Endothelial cell (in vitro differentiated cells): ENCODE measurements at places on chromosomes 5 and 9.

GRCh38 chr5:16461026-16461425 is 4.6 kb downstream of the ZNF622 start:
- DNase-seq = no peak

DNA sequence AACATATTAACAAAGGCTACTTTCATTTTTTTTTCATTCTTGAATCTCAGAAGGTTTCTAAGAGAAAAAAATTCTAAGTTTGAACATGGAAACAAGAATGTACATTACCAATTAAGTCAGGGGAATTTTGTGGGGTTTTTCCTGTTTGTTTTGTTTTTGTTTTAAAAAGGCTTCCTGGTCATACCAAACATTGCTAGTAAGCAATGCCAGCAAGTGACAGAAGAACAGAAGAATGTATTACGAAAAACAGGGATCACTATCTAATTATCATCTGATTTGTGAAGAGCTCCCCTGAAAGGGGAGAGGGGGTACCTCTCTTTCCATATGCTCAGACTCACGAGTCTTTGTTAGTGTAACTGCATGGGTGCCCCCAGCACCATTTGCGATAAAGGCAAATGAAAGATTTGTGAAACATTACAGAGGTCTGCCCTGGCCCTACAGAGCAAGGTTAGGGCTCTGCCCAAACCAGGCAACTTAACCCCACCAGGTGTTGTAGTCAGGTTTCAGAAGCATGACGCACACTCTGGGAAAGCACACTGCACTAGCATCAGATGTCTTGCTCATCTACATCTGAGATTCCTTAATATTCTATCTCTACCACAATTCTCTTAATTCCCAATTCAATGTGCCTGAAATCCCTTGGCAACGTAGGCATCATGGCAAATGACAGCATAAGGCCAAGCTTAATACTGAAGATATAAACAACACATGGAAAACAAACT is 268.2 kb downstream of the MLLT3 start:
- DNase-seq = no peak

GRCh38 chr9:136021872-136022681 is 60.9 kb upstream of the UBAC1 start:
- no peak for DNase-seq

GRCh38 chr5:143662020-143662419 is 149.9 kb upstream of the HMHB1 start:
- no peak for DNase-seq

DNA sequence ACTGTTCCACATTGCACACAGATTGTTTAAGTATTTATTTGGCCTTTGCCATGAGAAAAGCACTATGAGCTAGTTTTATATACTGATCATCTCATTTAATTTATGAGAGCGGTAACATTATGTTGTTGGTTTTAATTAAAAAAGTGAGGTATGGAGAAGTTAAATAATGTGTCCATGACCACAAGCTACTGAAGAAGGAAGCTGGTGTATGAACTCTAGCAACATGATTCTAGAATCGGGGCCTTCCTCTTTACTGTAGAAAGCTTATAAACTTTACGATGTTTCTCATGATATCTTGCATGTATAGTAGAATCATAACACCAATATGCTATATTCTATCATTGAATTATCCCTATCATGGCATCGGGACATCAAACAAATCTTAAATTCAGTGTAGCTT is 52.9 kb upstream of the CDH18 start:
- no peak for DNase-seq

GRCh38 chr5:151718646-151719045 is 31.9 kb upstream of the SPARC start:
- no peak for DNase-seq

DNA sequence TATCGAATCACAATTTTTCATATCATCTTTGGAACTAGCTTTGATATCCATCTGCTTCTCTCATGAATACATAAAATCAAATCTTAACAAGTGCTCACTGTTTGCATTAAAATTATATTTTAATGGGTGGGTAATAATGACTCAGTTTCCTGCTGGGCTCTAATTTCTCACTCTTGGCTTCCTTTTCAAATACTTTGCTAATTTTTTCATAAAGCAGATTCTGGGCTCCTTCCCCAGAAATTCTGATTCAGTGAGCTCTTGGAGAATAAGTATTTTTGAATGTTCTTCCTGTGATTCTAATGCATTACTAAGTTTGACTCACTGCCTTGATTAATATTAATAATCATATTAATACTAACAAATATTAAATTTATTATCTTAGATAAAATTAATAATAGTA is 48.9 kb downstream of the YIPF5 start:
- no peak for DNase-seq

DNA sequence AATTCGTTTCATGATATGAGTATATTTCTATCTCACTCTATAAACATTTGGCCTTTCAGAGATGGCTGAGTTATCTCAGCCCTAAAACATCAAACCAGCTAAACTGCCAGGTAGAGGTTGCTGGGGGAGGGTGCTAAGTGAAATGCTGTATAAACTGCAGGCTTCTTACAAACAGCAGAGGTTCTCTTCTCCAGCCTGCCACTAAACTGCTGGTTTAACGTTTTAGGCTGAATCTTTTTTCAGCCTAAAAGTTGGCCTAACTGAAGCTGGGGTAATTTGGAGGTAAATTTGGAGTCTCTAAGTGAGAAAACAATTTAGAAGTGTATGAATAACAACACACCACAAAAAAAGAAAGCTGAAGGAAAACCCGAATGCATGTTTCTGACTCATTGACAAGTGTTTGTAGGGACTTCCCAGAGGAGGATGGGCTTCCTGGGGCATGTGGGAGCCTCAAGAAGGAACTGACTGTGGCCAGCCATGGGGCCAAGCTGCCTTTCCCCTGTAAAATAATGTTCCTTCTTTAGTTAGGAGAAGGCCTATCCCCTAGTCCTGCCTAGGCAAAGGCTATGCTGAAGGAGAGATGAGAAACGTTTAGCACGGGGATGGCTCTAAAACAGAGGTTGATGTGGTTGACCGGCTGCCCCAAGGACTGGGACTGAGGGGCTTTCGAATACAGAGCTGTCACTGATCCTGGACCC is 44.3 kb downstream of the SLC28A3 start:
- no peak for DNase-seq

DNA sequence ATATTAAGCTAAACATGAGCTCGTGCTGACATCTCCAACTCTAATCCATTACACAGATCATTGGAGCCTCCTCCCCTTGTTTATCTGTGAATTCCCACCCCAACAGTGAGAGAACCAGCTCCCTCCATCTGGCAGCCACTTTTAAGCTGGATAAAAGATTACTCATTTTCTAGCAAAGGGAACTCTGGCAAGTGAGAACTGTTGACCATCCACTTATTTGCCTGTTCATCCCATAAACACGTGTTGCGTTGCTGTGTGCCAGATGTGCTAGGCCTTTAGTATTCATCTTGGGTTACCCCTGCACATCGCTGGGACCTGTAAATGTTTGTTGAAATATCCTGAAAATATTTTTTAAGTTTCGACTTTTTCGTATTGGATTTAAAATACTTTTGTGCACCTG is 2.4 kb upstream of the TOR1A start:
- DNase-seq = no peak

- DNase-seq = no peak
Observed at GRCh38 chr9:109328978-109329637, 8.2 kb upstream of the EPB41L4B start.

GRCh38 chr5:4144411-4145007 is 548.9 kb downstream of the IRX1 start:
- DNase-seq = no peak

- DNase-seq = no peak
Observed at GRCh38 chr9:34079181-34079580, 30.5 kb upstream of the UBAP2 start.

DNA sequence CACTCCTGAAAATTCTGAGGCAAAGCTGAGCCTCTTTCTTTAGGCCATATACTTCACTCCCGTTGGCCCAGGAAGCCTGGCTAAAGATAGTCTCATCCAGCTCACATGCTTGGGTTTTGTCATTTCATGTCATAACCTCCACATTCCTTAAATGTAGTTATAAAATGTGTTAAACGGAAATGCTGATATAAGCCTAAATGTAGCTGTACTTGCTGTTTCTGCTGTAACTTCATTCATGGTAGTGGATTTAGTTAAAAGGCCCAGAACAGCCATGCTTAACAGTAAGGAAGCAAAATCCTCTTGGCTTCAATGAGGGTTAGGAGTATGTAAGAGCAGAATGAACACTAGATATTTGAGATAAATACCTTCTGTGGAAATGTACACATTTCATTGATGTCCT is 135.8 kb upstream of the TMEM161B start:
- no peak for DNase-seq
